ENCODE measurements at places on chromosomes 12 and 14.

DNA sequence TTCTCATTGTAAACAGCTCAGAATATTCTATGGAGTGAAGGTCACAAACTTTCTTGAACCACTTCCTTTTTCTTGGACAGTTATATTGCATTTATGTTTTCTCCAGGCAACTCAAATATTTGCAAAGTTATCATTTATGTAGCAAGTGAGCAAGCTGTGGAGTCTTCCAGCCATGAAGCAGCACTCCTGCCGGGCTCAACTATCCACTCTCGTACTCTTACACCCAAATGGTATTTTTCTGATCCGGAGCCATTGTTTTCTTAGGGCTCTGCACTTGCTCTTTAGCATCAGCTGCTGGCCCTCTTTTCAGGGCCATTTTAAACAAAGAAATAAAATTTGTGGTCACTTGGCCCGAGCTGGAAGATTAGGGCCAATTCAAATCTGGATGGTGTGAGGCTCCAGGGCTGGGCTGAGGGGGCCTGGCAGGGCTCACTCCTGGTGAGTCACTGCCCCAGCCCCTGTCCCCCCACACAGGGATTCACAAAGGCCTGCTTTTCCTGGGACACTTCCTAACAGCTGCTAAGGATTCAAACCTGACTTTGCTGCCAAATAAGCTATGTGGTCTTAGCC lies 19.7 kb downstream of the SYNE3 start:
- DNase-seq: no peak

DNA sequence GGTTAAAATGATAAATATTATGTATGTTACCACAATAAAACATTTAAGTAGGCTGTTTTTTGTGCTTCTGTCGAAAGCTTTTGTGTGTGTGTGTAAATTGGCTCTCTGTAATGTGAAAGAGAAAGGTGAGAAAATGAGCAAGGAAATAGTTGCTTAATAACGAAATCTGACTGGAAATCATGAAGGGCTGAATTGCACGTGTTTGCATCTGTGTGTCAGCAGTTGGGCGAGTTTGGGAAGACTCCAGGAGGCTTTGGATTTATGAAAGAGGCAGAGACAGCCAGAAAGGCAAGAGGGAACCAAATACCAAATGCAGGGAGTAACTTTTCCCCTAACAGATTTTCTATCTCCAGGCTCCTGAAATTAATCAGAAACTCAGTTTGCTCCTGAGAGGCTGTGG lies 47.2 kb upstream of the PLEKHG3 start:
- no peak for DNase-seq

GRCh38 chr14:75738192-75738591 lies 77.1 kb downstream of the TTLL5 start:
- DNase-seq: no peak

- no peak for DNase-seq
Measured at GRCh38 chr12:109255377-109255776, 53.7 kb downstream of the FOXN4 start.

- DNase-seq: no peak
Measured at GRCh38 chr12:120126635-120127005, 10.1 kb upstream of the RAB35 start.

DNA sequence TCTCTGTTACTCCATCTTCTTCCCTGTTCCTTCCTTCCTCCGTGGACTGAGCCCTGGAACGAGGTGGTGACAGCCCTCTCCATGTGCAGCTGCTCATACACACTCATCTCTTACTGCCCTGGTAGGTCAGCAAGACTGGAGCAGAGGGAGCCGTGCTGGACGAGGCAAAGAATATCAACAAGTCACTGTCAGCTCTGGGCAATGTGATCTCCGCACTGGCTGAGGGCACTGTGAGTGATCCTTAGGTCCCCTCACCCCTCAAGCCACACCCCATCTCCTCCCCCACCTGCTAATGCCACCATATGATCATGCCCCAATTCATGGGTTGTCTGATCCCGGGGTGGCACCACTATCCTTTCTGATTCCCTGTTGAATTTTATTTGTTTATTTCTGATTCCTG lies 19.0 kb downstream of the KIF5A start:
- no peak for DNase-seq
